ENCODE measurements at places on chromosomes 4 and X.

GRCh38 chr4:186272699-186273391, 6.9 kb downstream of the F11 start:
- ATAC-seq = no peak

DNA sequence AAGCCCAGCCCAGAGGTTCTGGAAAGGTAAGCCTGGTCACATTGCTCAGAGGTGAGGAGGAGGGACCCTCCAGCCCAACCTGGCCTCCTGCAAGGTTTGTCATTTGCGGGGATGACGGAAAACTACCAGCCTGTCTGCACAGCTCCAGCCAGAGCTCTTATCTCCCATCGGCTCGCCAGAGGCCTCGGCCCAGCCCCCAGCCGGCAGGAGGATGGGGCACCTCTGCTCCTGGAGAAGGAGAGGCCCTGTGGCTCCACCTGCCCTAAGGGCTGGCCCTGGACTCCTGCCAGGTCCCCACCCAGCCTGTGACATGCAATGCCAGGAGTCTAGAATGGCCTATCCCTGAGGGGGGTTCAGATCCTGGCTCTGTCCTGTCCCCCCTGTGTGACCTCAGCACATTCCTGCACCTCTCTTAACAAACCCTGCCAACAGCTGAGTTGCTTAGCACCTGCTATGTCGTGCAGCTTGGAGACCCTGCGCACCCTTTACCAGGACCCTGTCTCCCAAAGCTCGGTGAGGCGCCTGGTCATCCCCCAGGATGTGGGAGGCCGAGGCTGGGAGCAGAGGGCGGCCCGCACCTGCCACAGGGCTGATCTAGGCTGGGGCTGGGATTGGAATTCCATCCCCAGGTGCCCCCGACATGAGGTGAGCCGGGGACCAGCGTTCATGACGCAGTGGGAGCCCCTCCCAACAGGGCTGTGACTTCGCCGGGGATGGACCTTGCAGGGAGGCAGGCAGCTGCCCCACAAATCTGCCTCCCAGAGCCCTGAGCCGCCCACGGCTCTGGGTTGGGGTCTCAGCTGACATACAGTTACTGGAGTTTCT, 14.4 kb downstream of the ADRA2C start:
- ATAC-seq = no peak

GRCh38 chr4:24975510-24975909, 55.2 kb downstream of the LGI2 start:
- no peak for ATAC-seq

DNA sequence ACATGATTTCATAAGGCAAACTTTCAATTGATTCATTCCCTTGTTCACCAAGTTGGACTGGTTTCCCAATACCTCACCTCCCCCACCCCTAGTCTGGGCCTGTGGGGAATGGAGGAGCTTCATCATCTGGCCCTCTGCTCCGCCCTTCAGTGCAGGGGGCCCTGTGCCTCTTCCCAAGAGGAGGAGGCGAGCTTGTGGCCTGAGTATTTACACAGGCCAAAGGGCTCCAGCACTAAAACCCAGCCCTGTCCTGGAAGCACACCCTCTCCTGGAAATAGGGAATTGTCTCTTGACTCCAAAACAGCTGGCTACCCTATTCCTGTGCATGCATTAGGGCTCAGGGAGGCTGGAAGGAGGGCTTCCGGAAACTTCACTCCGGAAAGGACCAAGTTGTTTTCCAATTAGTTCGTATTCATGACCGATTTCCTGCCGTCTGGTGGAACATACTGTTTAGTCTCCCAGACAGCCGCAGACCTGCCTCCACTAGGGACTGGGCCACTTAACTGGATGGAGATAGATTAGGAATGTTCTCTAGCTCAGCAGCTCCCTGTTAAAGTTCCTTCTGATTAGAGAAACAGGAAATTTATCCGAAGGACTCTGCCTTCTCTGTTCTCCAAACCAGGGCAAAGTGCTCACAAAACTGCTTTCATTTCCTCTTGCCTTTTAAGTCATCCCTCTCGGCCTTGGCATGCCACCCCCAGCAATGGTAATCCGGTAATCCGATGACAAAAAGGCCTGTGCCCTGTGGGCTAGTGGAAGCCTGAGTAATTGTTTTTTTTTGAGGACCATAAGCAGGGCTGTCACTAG, 5.8 kb downstream of the SRPX2 start:
- ATAC-seq = peak; percentile 53

DNA sequence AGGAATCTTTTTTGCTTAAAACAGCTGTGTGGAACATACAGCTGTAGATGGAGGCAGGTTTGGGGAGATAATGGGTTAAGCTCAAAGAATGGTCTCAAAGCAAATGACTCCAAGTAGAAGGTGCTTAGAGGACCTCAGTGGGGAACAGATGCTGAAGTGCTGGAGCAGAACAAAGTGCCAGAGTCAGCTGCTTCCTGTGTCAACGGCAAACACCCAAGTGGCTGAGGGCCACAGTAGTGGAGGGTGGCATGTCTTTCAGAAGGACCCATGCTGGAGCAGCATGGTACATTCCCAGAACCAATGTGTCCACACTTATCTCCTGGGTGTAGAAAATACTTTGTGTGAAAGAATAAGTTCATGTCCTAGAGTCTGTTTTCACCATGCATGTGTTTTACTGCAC, 197.5 kb downstream of the CCNG2 start:
- no peak for ATAC-seq

DNA sequence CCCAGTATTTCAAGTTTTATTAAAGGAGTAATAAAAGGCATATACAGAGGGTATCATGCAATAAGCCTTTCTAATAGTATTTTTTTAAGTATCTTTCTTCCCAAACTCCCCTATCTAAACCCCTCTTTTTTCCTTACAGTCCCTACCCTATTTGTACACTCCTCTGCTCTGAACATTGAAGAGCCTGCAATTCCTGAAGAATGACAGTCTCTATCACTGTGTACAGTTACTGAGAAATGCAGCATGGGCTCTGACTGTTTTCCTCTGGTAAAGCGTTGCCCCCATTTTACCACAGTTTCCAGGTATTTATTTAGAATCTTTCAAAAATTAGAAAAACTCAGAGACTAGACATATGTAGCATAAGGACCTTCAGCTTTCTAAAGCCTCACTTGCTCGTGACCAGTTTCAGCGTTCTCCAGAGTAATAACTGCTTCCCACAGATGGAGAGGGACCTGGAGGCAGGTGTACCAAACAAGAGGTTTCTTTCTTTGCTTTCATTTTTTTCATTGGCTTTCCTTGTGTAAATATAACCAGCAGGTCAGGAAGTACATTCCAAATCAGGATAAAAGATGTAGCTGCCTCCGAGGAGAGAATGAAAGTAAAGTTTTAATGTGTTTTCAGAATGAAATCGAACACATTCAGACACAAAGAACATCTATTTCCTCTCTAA, 230.8 kb downstream of the CFAP299 start:
- peak; percentile 8 for ATAC-seq

DNA sequence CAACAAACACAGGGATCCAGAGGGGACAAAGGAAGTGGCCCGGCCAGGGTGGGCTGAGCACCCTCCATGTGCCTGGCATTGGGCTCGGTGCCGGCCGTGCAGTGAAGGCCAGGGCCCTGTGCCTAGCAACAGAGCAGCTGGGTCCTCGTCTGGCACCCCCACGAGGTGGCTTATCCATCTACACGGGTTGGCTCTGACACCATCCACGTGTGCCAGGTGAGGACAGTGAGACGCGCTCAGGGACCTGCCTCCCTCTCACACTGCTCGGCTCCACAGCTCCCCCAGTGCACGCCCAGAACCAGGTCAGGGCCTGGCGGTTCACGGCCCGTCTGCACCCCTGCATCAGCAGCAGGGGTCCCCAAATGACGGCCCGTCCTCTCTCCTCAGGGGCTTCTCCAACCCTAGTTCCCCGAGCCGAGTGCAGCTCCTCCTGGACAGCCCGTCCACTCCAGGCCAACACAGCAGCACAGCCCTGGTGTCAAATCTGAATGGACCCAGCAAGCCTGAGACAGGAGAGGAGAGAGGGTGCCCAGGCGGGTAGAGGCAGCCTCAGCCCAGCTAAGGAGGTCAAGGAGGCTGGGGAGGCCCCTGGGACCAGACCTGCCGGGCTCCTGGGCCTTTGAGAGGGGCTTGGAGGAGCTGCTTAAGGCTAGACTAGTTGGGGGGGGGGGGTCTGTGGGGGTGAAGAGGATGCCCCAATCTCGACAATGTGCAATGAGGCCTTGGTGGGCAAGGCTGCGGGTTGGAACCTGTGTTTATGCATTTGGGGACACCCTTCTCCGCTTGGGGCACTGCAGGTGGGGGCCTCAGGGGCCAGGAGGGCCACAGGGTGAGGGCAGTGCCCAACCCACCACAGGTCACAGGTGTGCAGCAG, 113.6 kb downstream of the FAM53A start:
- ATAC-seq = no peak

DNA sequence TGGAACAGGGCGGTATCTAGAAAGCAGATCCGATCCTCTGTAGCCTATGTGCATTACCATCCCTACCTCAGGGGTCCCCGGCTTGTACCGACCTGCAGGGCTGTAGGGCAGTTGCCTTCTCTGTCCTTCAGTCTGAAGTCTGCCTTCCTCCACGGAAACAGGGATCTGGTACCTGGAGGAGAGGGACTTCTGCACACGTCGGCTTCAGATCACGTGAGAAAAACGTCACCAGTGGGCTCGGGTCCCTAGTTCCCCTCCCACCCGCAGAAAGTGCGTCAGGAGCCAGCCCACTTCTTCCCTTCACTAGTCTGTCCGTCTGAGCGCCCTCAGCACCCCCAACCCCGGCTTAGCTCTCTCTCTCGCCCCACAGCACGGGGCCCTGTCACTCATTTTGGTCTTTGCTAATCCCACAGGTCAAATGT, at the start of gene TCEAL5:
TCEAL5 (minus strand) TSS at position 170 of the 422 bp plus-strand sequence. CDS start 2,187 bp downstream, outside the sequence.
- no peak for ATAC-seq

DNA sequence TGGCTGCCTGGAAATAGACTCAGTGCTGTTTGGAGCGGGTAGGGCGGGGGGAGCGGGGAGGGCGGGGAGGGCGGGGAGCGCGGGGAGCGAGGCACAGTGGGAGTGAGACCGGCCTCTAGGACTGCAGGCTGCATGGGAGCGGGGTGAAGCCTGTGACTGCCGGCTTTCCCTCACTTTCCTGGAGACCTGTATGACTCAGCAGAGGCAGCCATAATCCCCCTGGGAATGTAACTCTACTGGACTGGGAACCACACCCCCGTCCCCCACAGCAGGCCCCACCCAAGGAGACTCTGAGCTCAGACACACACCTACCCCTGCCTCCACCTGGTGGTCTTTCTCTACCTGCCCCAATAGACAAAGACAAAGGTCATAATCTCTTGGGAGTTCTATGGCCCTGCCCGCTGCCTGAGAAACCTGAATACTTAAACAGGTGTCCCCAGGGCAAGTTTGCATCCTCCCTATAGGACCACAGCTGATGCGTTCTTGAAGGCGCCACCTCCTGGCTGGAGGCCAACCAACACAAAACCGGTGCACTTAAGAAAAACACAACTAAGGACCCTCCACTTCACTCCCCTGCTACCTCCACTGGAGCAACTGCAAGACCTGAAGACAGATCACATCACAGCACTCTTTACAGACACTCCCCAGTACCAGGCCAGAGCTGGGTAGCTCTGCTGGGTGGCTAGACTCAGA, 18.0 kb downstream of the HDAC8 start:
- ATAC-seq = no peak

GRCh38 chr4:182513587-182514291, 270.5 kb downstream of the TENM3 start:
- ATAC-seq = peak; percentile 52

DNA sequence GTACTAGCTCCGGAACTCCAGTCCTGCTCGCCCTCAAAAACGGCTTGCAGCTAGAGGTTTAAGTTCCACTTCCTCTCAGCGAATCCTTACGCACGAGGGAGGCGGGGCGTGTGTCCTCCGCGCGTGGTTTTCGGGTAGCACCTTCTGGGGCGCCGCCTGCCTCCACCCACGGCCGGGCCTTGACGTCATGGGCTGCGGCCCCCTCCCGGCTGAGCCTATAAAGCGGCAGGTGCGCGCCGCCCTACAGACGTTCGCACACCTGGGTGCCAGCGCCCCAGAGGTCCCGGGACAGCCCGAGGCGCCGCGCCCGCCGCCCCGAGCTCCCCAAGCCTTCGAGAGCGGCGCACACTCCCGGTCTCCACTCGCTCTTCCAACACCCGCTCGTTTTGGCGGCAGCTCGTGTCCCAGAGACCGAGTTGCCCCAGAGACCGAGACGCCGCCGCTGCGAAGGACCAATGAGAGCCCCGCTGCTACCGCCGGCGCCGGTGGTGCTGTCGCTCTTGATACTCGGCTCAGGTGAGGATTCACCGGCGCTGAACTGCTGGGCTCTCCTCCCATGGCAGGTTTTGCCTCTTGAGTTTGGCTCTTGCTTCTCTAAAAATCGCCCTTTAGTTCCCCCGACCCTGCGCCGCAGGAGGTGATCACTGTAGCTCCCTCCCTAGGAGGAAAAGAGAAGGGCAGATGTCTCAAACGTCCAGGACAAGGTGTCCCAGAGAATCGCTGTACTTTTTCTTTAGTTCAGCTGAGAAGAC, at the start of gene AREG:
AREG (plus strand) TSS at position 246 of the 752 bp plus-strand sequence; CDS start at position 456, 210 bp downstream.
- peak; percentile 98 for ATAC-seq

GRCh38 chrX:31355206-31355955, 283.5 kb upstream of the FTHL17 start:
- ATAC-seq = no peak

- ATAC-seq = no peak
Measured at GRCh38 chr4:138243369-138243768, 1.2 kb upstream of the SLC7A11 start.

GRCh38 chr4:148034813-148035212, 302.9 kb downstream of the ARHGAP10 start:
- no peak for ATAC-seq

- ATAC-seq = no peak
Measured at GRCh38 chr4:76201276-76201675, 12.3 kb downstream of the SCARB2 start.

- no peak for ATAC-seq
Measured at GRCh38 chrX:139739138-139739537, 31.2 kb upstream of the MCF2 start.

DNA sequence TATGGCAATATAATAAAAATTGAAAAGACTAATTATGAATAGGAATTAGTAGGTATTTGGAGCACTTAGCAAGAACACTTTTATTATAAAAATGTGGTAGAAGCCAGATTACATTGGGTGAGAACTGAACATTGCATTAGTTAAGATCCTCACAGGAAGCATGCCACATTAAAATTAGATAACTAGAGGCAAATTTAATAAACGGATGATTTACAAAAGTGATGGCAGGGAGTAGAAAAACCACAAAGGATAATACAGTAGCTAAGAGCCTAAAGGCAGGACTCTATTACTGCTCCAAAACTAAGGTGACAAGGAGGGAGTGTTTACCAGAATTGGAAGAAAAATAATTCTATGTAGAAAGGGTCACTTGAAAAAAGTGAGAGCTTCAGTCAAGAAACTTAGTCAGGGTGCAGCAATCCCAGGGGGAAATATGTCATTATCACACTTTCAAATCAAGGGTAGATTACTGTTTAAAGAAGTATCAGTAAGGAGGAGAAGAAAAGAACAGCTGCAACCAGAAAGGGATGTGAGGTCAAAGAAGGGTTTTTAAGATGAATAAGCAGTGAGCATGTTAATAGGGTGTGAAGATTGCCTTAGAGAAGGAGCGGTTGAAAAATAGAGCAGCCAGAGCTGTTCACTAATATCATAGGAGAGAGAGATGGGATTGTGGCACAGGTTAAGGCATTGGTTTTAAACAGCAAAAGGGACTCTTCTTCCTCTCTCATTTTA, 84.6 kb downstream of the NDST4 start:
- ATAC-seq = peak; percentile 20

- ATAC-seq = no peak
Measured at GRCh38 chr4:147782087-147782781, 50.3 kb downstream of the ARHGAP10 start.
